DMS 273 treated with DMSO at 0.1 percent for 48 hours (cell line): ENCODE measurements at places on chromosomes 1 and 21.

GRCh38 chr1:100710906-100711682 is 8.4 kb upstream of the VCAM1 start:
- no peak for DNase-seq

GRCh38 chr1:11318982-11319381 is 46.0 kb downstream of the UBIAD1 start:
- no peak for DNase-seq

DNA sequence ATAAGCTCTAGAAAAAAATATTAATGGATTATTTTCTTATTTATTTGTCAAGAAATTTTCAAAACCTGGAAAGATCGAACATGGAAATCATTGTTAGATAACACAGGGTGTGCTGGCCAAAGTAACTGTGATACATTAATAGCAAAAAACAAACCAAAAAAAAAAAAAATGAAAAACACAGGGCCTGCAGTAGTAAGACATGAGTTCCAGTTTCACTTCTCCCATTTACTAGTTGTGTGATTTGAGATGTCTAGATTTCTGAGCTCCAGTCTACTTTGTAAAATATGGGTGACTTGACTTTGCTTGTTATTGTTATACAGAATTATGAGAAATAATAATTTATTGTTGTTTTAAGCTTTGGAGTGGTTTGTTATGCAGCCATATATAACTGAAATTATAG is 13.6 kb downstream of the FAM177B start:
- no peak for DNase-seq

DNA sequence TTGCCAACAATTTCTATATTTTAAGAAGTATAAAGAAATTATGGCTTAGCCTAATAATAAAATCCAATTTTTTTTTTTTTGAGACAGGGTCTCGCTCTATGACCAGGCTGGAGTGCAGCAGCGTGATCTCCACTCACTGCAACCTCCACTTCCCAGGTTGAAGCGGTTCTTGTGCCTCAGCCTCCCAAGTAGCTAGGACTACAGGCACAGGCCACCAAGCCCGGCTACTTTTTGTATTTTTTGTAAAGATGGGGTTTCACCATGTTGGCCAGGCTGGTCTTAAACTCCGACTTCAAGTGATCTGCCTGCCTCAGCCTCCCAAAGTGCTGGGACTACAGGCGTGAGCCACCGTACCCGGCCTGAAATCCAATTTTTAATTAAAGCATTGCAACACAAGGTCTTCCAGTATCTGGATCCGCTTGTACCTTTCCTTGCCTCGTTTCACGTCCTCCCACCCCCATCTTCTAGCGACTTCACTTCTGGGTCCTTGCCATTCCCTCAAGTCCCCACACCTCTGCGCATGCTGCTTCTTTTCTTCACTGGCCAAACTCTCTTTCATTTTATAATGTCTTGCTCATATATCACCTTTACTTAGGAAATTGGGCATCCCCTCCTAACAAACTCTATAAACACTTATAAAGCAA is 2.3 kb downstream of the FUBP1 start:
- no peak for DNase-seq

DNA sequence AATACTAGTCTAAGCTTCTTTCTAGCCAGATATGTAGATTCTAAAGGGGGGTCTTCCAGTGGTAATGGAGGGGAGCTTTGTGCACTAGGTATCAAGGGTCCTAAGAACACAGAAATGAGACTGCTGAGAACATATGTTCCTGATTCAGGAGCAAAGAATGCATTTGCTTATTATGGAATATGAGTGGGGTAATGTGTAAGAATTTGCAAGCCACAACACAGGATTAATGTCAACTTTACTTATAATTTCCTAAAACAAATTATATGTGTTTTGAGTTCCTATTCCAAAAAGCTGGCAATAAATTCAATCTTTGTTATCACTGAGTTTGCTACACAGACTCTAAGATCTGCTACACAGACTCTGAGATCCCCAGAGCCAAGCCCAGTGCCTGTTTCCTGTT is 357.0 kb upstream of the PTBP2 start:
- DNase-seq, result no peak

- no peak for DNase-seq
Measured at GRCh38 chr1:56435434-56436262, 143.7 kb downstream of the PLPP3 start.

DNA sequence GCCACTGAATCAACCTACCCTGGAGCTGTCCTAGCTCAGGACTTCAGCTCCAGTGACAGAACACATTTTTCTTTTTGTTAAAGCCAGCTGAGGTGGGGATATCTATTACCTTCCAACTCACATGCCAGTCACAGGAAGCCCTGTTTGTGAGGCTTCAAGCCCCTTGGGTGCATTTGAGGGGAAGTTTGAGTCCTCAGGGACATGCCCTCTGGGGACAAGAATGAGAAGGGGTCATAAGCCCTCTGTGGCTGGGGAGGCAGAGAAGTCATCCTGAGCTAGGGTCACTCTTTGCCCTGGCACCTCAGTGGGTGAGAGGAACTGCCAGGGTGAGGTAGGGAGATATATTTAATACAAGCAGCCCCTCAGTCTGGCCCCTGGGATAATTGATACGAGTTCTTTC is 33.5 kb upstream of the CLDN14 start:
- no peak for DNase-seq

- no peak for DNase-seq
Measured at GRCh38 chr1:30377230-30378002, 346.0 kb downstream of the MATN1 start.

GRCh38 chr1:9128520-9129265 is at the start of gene GPR157:
GPR157 (minus strand) TSS chr1:9129102; CDS start chr1:9129027, 75 bp downstream.
- no peak for DNase-seq

GRCh38 chr1:162383516-162383915 is 2.0 kb downstream of the C1orf226 start:
- DNase-seq, result no peak

- DNase-seq, result no peak
Measured at GRCh38 chr1:235588916-235589515, 60.6 kb downstream of the GNG4 start.

- DNase-seq, result no peak
Measured at GRCh38 chr1:176815621-176816020, 348.9 kb downstream of the ASTN1 start.
